Progenitor cell of endocrine pancreas (in vitro differentiated cells): ENCODE measurements at places on chromosomes 7 and 10. TPM values are rescaled to one million over a fixed set of nuclear protein-coding genes. Genes with fewer than 3 reads are reported as not detected.

Gene ENKUR
- 0.46 and 1.0 TPM in 2 replicates for total RNA-seq

Gene HTRA1
- total RNA-seq, result 3.5 and 6.3 TPM in 2 replicates

Gene SLC18A2
- 0.17 and 0.20 TPM in 2 replicates for total RNA-seq

Gene CLIP2
- total RNA-seq, result 39.9 and 42.0 TPM in 2 replicates

DNA sequence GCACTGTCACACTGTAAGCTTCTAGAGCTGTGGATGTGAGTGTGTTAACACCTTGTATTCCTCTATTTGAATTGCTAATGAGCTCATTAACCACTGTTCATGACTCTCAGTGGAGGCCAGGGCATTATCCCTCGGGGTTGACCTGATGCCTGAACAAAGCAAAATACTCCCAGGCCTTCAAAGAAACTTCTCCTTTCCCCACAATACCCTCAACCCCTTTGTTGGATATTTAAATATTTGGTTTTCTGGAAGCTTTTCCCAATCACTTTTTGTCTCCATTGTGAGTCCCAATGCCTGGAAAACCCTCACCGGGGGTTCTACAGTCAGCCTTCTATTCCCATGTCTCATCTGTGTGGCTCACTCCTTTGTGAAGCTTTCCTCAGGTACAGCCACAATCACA is 780.1 kb downstream of the PHTF2 start:
- DNase-seq, result no peak

GRCh38 chr7:51046482-51046881 is 263.8 kb upstream of the GRB10 start:
- DNase-seq, result no peak

- DNase-seq, result no peak
These were observed 22.5 kb downstream of the CALHM2 start for GRCh38 chr10:103429647-103430046.
